ENCODE measurements at places on chromosomes 4 and X.

DNA sequence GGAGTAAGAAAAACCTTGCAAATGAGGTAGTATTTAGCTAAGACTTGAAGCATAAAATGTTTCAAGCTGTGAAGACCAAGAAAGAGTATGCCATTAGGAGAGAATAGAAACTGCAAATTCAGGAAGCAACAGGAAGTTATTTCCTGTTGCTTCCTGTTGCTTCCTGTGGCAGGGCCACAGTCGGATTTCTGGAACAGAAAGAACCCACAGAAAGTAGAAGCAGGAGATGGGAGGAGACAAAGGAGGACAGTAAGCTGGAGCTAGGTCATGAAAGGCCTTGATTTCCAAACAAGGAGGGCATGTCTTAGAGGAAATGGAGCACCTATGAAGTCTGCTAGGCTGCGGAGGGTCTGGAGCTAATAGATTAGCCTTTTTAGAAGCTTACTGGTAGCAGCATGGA is 17.2 kb downstream of the ASB11 start:
- DNase-seq, result no peak

- no peak for DNase-seq
These were observed 35.9 kb downstream of the HPGDS start for GRCh38 chr4:94306713-94307112.

DNA sequence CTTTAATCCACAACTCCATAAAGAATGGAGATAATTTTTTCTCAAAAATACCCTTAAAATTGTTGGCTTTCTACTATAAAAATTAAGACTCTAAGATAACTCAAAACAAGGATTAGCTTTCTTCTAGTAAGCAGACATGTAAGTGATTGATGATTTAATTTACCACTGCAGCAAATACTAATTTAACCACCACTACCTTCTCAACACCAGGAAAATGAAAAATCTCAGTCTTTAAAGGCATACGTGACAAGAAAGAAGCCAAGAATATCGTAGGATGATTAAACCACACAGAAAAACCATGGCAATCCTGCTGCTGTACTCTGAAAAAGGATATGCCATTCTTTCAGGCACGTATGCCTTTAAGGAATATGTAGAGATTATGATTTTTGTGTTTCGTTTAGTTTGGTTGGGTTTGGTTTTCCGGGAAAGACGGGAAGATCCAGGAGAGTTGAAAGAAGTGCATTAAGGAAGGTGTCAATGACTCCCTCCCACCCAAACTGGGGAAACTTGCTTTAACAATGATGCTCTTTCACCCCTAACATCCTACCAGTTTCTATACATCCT is 881 bp downstream of the LRCH2 start:
- no peak for DNase-seq

DNA sequence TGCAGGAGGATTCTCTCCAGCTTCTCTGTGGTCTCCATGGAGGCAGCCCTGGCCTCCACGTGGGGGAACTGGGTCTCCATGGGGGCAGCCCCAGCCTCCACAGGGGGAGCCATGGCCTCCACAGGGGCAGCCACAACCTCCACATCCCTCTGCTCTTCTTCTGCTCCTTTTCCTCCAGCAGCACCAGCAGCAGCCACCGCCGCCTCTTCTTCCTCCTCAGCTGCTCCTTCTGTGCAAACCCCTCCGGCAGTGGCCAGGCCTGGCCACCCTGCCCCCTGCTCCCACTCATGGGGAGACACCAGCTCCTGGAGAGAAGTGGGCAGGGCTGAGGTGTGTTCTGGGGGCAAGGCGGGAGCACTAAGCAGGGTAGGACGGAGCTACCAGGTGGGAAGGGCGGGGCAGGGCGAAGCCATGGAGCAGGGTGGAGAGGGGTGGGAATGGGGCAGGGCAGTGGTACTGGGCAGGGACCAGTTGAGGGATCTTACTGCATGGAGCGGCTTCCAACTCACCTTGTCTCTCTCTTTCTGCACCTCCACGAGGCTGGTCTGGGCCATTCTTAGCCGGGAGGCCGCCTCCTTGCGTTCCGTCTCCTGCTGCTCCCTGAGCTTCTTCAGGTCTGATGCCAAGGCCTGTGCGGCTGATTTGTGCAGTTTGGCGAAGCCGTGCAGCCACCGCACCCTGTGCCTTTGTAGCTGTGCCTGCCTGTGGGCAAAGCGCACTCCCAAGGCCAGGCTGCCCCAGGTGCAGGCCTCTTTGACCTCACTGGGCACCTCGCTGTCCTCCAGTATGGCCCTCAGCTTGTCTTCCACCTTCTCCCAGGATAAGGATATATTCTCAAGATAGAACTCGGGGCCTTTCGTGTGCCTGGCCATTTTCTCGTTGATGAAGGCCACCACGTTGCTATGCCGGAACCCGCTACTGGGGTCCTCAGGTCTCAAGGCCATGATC is 766 bp downstream of the TEX13A start:
- DNase-seq, result no peak

- DNase-seq, result no peak
These were observed 4.6 kb downstream of the RASSF6 start for GRCh38 chr4:73615613-73616012.

GRCh38 chr4:166366012-166366411 is 493.0 kb downstream of the TLL1 start:
- no peak for DNase-seq

DNA sequence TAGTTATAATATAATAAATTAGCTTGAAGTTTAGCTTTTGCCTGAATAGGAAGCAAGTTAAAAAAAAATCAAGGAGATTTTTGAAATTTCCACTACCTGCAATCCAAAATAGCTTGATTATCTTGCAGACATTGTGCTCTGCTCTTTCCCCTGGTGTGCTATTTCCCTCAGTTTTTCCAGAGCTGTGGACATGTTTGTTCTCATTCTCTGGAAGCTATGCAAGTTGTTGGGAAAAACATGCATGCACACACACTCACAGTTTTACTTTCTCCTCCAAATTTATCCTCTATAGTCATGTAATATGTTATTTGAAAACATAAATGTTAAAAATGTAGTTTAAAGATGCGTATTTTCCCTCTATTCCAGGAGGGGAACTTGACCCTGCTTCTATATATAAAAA is 225.8 kb upstream of the ARSJ start:
- DNase-seq, result no peak

DNA sequence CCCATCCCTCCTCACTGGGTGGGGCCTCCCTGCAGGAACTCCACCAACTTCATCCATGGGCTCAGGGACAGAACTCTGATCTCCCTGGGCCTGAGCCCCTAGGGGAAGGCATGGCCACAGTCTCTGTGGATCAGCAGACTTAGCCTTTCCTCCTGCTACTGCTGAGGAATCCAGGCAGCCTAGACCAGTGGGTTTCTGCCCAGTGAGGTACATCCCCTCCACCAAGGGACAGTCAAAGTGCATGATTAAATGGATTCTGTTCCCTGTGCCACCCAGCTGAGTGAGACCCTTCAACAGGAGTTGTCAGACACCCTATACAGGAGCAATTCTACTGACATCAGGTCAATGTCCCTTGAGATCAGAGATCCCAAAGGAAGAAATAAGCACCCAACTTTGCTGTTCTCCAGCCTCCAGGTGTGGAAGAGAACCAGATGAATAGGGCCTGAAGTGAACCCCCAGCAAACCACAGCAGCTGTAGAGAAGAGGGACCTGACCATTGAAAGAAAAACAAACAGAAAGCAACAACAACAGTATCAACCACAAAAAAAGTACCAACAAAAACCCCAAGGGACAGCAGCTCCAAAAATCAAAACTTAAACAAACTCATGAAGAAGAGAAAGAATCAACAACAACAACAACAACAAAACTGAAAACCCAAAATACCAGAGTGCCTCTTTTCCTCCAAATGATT is 84.8 kb downstream of the CHIC1 start:
- DNase-seq, result no peak

GRCh38 chrX:74422576-74423288 is 1.4 kb downstream of the SLC16A2 start:
- DNase-seq, result no peak

- DNase-seq, result no peak
These were observed 108.3 kb downstream of the APBB2 start for GRCh38 chr4:41106081-41106480.

GRCh38 chr4:185036842-185037241 is 18.6 kb downstream of the HELT start:
- DNase-seq, result no peak

- DNase-seq, result no peak
These were observed 20.6 kb downstream of the HTRA3 start for GRCh38 chr4:8289956-8290700.

DNA sequence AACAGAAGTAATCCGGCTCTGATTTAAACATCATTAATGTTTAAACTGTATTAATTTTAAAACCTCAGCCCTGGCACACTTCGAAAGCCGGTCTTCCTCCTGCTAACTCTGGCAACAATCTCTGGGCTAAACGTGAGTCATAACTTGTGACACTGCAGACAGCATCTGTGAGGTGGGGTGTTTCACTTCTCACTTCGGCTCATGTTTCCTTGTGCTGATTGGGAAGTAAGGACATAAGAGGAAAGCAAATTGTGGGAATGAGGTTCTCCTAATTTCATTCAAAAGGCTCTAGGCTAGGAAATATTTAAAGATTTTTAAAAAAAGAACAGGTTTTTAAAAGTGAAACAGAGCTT is 139.9 kb upstream of the USP9X start:
- DNase-seq, result no peak

- no peak for DNase-seq
These were observed 1020.5 kb upstream of the AGA start for GRCh38 chr4:178462710-178463109.

GRCh38 chrX:154401918-154402621 is 3.9 kb downstream of the RPL10 start:
- no peak for DNase-seq

DNA sequence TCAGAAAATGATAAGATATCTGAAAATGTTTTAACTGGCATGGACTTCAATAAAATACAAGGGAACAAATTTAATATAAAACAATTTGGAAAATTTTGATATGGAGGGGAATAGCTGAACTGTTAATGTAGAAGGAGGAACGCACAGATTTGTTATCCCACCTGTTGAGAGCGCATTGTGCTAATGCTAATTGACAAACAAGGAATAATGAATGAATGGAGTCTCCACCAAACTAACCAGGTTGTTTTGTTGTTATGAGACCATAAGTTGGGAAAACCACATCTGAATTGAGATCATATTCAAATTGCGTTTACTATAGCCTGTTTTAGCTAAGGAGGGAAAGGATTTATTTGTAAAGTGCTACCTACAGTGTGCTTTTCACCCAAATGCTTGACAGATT is 195.6 kb downstream of the ADGRL3 start:
- no peak for DNase-seq

DNA sequence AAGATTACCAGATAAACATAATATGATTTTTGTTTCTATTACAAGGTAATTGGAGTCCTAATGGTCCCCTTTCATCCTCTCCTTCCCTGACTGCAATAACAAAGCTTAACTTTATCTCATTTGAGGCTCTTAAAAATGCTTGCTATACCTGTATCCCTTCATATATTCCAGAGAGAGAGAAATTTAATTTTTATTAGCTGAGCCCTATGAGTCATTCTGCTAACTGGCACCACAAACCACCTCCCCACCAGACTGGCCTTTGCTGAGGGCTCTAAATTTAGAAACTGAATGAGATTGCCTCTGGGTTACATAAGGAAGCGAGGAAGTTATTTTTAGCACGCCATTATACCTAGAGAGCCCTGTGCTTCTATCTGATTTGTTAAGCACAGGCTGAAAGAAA is 27.4 kb downstream of the CBLL2 start:
- no peak for DNase-seq

DNA sequence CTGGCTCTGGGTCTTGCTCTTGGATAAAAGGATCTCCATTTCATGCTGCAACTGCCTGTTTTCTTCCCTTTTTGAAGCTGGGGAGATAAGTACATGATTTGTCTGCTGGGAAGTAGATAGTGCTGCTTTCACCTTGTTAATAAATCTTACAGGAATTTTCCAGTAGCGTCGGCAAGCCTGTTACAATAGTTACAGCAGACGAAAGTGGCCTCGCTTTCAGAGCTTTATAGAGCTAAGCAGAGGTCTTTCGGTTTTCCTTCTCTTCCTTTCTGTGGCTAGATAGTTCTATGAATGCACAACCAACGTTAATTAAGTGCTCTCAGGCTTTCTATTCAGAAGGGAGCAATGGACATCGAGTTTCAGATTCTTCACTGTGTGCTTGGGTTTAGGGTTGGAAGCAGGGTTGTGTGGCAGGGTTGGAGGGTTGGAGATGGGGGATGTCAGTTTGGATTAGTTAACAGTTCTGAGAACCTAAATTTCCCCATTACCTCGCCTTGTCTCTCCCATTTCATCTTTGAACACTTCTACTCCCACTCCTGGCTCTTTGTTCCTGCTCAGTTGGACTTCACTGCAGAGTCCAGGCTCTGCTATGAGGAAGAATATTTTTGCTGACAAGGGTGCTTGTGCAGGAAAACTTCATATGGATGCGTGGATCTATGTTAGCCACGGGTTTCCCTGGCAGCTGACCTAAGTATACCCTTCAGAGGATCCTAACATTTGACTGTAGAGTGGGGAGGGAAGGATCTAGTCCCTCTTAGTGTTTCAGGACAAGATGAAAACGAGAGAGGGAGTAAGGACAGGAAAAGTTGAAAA is 237.9 kb downstream of the ARHGAP10 start:
- DNase-seq, result no peak

DNA sequence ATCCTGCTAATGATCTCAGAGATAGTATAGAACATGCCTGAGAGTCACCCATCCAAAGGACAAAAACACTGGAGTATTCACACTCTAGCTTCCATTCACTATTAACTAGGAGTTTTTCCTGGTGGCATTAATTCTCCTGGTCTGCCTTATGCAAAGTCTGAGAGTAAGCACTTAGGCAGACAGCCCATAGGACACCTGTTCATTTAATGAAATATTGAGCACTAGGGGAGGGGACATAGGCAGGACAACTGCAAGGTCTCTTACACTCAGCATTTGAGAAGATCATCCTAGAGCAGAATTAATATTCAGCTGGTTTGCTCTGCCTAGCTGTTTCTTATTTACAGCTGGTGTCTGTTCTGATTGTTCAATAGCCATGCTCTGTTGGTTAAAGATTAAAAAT is 508.5 kb downstream of the CENPC start:
- DNase-seq, result no peak

DNA sequence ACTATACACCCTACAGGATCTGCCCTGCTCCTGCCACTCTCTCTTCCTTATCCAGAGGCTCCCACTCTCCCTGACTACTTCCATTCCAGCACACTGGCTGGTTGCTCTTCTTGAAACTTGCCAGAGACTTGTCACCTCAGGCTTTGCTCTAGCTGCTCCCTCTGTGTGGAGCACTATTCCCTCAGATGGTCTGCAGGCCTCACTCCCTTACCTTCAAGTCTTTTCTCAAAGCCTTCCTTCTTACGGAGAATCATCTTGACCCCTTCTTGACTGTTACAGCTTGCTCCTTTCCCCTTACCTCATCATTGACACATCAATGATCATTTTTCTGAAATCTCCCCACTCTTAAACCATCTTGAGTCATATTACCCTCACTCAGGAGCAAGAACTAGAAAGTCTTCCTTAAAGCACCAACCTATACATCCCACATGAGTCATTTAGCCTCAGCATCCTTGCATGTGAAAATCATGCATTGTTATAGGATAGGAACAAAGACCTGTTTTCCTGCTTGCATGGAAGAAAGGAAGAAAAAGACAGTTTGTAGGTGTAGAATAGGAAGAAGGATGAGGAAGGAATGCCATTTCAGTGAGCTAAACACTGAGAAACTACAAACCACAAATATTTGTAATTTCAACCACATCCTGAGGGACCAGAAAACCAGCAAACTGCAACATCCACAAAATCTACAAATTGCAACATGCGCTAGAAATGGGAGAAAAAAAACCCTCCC is 55.7 kb downstream of the ANTXR2 start:
- DNase-seq, result no peak

- DNase-seq, result no peak
These were observed 1.3 kb downstream of the GDI1 start for GRCh38 chrX:154437971-154438893.

All from stimulated activated CD4-positive, alpha-beta T cell treated with anti-CD3 and anti-CD28 coated beads, Interleukin-15, amount 100 ng/mL, for 48 hours (primary cell).